ENCODE measurements at places on chromosomes 1 and 21.

DNA sequence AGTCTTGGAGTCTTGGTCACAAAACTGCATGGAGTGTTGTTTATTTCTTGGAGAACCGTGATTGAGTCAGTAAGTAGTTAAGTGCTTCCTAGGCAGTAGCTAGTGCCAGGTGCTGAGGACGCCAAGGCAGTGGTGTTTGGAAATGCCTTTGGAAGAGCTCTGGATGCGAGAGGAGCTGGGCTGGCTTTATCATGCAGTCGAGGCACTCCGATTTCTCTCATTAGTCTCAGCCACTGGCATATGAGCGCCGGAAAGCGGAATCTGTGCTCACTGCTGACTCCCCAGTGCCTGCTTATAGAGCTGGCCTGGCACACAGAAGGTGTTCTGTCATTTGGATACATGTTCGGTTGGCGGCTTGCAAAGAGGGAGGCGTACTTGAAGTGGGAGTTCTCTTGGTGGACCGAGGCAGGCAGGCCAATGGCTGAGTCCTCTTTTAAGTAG is 3.6 kb downstream of the TENT5C start:
- no peak for DNase-seq

GRCh38 chr1:22153660-22154437 is 11.0 kb upstream of the WNT4 start:
- DNase-seq, result no peak

- no peak for DNase-seq
Measured at GRCh38 chr21:32516756-32517649, 68.3 kb downstream of the TCP10L start.

DNA sequence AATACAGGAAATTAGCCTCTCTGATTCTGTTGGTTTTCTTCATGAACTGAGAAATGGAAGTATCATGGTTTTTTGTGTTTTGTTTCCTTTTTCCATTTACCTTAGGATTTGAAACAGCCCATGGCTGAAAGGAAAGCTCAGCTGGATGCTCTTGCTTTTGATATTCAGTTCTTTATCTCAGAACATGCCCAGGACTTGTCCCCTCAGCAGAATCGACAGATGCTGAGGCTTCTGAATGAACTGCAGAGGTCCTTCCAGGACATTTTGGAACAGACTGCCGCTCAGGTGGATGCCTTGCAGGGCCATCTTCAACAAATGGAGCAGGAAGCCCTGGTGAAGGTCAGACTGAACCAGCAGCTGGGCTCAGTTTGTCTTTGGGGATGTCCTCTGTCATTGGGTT is 142.4 kb downstream of the MACF1 start:
- no peak for DNase-seq

DNA sequence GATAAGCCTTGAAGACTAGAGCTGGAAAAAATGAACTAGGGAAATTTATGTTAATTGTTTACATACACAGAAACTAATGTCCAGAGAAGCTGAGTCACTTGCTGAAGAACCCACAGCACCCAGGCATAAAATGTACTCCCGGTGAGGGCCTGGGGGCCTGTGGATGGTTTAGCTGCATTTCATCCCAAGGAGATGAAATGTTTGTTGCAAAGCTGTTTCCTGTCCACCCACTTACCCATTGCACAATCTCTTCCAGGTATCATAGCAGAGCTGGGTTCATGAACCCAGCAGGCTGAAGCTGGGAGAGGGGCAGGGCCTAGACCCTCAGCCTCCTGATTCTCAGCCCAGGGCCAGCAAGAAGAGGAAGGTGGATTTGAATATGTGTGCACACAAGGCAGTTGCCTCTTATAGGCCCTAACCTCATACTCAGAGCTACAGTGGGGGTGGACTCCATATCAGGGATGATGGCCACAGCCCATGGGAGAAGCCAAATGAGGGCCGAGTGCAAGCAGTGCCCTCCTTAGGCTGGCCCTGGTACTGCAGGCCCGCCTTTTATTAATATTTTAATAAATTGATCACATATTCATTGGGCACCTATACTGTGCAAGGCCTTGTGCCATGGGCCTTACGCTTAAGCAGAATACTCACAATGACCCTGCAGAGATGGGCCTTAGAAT is 110.8 kb downstream of the LACTBL1 start:
- peak; percentile 15 for DNase-seq

- DNase-seq, result no peak
Measured at GRCh38 chr1:185069202-185069772, 23.9 kb downstream of the RNF2 start.

- DNase-seq, result peak; percentile 43
Measured at GRCh38 chr1:72280711-72281110, 1.6 kb downstream of the NEGR1 start.

- no peak for DNase-seq
Measured at GRCh38 chr21:26438976-26439375, 134.1 kb downstream of the CYYR1 start.

- no peak for DNase-seq
Measured at GRCh38 chr1:5831600-5832335, 160.5 kb downstream of the NPHP4 start.

DNA sequence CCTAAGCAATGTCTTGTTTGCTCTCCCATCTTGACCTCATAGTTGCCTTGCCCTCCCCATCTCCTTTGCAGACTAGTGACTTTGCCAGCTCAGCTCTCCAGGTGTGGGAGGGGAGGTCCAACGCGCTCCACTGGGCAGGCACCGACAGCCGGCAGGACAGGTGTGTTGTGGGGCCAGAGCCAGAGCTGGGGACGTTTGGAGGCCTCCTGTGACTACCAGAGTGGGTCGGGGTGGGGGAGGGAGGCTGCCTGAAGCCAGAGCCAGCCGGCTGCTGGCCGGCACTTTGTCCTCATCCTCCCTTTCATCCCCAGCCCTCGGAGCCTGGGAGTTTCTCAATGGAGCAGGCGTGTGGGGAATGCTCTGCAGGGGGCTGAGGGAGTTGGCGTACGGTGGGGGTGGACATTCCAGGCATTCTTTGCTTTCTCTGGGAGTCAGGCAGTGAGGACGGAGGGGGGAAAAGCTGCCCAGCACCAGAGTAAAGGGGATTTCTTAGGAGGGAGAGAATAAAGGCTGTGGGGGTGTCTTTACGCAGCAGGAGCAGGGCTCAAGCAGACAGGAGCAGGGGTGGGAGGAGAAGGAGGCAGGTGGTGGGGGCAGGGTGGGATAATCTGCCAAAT is 20.2 kb downstream of the NUAK2 start:
- DNase-seq, result peak; percentile 13

DNA sequence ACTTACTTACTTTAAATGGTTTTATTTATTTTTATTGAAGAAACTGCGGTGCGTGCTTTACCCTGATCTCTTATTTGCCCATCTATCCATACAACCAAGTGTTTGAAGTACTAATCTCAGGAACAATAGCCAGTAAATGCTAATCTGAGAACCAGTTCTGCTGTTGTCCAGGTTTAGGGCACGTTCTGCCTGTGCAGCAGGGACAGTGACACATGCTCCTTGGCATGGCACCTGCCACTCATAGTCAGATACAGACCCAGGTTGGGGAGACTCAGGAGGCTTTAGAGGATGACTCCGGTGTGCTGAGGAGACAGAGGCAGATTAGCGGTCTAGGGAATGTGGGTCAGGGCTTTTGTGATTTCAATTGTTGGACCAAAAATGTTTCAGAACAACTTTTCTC is 83.6 kb downstream of the NRIP1 start:
- no peak for DNase-seq

DNA sequence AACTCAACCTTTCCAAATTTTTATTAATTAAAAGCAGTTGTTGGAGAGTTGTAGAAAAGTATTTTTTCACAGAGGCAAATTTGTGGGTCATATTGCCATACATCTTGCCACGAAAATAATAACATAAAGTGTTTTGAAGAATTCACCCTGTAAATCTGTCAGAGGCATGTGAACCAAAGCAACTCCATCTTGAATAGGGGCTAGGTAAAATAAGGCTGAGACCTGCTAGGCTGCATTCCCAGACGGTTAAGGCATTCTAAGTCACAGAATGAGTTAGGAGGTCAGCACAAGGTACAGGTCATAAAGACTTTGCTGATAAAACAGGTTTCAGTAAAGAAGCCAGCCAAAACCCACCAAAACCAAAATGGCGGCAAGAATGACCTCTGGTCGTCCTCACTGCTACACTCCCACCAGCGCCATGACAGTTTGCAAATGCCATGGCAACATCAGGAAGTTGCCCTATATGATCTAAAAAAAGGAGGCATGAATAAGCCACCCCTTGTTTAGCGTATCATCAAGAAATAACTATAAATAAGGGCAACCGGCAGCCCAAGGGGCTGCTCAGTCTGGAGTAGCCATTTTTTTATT is 4.4 kb upstream of the CNN3 start:
- no peak for DNase-seq
